ENCODE measurements at places on chromosomes 3 and 15.

DNA sequence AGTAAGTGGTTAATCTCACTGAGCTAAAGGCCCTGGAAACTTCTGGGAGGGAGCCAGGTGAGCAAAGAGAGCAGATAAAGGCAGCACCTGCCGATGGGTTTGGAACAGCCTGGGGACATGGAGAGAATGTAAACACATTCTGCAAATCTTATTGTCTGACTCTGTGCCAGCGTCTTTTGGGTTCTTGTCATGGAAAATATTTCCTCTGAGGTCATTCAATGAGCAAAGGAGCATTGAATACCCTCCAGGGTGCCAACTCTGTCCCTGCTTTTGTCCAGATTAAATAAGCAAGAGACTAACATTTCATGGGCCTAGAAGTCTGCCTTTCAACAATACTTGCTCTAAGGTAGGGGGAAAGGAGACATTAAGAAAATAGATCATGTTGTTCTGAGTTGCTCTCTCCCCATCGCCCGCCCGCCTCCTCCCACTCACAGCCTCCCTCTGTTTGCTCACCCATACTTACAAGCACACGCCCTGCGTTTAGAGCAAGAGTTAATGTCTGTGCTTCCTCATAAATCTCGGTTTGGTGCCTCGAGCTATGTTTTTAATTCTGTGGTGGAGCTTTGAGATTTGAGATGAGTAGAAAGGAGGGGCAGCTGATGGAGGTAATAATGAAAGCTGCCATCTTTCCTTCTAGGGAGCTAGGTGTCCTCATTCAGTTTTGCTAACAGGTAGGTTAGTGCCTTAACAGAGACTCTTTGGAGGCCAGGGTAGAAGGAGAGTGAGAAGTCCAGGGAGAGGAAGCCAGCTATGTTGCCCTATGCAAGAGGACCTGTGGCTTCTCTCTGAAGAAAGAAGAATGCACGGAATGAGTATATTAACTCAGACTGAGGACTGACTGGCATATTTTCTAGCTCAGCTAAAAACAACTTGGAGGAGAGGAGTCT is 132.9 kb downstream of the TPRG1 start:
- DNase-seq, result no peak

DNA sequence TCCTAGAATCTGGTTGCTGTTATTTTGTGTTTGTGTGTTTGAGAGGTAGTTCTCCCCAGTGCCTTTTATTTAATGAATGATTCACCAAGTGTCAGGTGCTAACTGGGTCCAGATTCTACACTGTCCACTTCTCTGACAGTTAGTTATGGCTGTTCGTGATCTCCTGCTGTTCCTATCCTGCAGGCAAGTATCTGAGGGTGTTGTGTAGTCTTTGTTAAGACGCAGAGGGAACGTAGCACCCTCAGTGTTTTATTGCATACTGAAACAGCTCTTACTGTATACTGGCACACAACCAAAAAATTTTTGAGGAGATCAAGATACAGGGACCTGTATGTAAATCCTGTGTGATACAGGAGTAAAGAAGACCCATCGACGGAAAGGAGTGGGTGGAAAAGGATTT is 1271.3 kb downstream of the ROBO1 start:
- DNase-seq, result no peak

- no peak for DNase-seq
These were observed 80.8 kb downstream of the PCCB start for GRCh38 chr3:136330900-136331299.

- no peak for DNase-seq
These were observed 219.9 kb downstream of the TCF12 start for GRCh38 chr15:57138349-57138788.
